ENCODE measurements at places on chromosomes 2 and 18. TPM values are rescaled to one million over a fixed set of nuclear protein-coding genes. Genes with fewer than 3 reads are reported as not detected.

CFC1 gene
- not detected for polyA plus RNA-seq

AP1S3 gene
- 2.1 TPM for polyA plus RNA-seq

SERTAD2 gene
- 17.6 TPM for polyA plus RNA-seq

IL36A gene
- polyA plus RNA-seq = not detected

MYOM1 gene
- 14.9 TPM for polyA plus RNA-seq

SPC25 gene
- polyA plus RNA-seq = 0.32 TPM

ARHGEF33 gene
- polyA plus RNA-seq = 0.99 TPM

ALK gene
- polyA plus RNA-seq = 0.29 TPM

DNA sequence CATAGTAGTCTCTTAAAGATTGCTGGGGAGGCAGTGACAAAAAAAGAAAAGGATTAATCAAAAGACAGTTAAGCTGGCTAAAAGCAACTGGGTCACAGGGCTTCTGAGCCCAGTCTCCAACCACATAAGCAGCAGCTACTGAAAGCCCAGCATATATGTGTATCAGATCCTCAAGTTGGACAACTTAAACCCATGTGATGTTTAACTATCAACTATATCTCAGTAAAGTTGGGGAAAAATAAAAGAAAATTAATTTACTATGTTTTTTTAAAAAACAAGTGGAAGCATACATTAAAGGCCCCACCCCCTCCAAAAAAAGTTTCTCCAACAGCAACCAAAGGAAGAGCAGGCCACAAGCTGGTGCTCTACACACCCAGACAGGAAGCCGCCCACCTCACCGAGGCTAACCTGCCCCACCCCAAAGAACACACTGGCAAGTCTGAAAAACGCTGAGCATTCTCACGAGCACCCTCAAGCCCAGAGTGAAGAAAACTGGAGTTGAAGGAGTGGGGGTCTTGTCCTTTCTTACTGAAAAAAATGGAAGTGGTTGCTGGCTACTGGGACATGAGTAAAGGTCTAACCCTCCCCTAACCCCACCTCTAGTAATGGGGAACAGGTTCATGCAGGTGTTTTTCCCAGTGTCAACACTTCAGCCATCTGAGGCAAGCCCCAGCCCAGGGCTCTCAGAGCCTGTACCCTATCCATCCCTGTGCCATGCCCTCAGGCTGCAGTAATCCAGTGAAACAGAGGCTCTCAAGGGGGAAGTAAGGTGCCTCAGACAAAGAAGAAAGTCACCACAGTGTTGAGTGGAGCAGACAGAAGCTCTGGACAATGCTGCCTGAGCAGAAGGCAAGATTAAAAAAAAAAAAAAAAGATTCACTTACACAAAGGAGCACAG, 106.3 kb downstream of the GYPC start:
- DNase-seq = no peak

GRCh38 chr2:51329512-51329911, 297.6 kb upstream of the NRXN1 start:
- DNase-seq = no peak

DNA sequence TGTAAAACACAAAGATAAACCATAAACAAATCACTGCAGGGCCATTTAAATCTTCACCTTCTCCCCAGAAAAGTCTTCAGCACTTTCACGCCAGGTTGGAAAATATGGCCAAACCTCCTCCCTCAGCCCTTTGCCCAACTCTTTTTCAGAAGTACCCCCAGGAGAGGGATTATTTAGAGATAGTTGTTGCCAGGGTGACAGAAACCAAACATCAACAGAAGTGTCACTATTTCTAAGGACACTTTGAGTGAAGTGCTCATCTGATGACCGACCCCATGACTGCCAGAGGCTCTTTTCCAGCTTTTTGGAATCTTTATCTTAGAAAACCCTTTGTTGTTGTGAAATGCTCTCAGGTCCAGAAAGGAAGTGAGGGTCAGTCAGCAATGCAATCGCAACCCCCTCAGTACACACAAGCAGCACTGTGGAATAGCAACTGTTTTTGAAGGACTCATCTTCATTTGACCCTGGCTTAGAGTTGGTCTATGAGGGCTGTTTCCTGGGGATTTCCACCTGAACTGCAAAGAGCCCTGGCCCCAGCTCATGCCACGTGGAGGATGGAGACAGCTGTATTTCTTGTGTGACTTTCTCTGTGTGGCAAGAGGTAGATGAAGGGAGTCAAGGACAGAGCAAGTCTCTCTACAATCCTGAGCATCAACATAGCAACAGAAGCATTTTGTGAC, 114.0 kb upstream of the STON1 start:
- no peak for DNase-seq

GRCh38 chr2:26623541-26624495, 17.3 kb downstream of the CIB4 start:
- no peak for DNase-seq

DNA sequence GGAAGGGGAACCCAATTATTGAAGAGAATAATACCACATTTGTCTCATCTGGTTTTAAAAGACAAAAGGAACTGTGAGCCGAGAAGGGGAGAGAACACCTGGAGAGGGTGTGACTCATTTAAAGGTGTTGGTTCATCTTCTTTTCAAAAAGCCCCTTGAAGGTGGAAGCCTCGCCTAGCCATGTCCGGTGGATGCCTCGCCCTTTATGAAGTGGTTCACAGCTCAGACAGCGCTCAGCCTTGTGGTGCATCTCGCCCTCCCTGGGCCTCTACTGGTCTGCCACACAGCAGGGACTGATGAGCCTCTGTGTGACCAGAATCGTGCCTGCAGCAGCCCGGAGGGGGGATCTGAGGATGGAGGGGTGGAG, 290.0 kb upstream of the CXCR4 start:
- DNase-seq = no peak

- no peak for DNase-seq
Measured at GRCh38 chr2:76678383-76679024, 843.7 kb downstream of the LRRTM4 start.

DNA sequence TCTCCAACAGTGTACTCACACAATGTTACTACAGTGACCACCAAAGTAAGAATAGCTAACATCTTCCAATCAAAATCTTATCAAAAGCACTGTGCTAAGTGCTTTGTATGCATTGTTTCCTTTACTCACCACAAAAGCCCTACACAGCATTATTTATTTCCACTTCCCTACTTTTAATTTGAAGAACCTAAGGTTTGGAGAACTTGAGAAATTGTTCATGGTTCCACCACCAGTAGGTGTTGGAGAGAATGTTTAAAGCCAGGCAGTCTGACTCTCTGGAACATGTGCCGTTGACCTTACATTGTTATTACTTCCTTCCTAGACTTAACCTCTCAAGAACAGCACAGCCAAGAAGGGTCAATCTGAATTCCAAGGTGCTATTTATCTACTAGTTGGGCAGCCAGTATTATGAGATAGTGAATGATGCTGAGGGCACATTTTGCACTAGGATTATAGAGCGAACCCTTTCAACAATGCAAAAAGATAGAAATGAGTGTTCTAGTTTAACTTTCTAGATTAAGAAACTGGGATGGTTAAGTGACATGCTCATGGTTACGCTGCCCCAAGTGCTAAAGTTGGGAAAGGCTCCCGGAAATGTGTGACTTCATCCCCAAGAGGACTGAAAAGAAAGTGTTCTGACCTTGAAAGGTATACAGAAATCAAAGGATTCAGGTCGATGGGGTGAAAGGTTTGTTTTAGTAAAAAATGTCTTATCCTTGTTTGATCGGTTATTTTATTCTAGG, 55.2 kb upstream of the FAM136A start:
- DNase-seq = no peak

DNA sequence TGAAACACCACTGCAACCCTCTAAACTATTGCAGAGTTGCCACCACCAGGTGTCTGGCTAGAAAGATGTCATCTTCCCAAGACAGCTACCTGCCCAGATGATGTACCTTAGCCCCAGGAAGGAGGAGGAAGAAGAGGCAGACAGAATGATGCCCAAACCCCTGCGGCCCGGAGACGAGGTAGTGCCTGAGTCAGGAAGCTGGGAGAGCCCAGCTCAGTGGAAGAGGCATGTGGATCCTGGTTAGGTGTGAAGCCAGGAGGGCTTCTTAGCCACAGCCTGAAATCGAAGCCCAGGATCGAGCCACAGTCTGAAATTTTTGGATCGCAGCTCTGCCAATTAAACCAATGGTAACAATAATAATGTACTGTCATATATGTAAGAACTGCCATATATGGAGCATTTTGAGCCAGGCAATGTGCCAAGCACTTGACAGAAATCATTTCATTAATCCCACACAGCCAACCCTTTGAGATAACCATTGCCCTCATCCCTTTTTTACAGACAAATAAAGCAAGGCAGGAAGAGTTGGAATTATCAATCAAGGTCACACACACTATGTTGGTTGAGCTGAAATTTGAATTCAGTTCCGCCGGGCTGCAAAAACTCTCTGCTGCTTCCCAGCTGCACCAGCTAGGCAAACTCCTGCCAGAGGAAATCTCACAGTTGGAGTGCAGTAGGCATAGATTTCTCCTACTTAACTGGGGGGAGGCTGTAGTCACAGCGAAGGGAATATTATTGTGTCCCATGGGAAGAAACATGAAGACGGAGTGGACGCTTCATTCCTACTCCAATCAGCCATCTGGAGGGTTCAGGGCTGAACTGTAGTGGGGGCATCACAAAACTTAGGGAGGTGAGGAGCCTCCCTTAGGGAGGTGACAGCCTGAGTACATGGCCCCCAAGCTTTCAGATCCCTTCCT, 19.4 kb upstream of the CYP1B1 start:
- no peak for DNase-seq

GRCh38 chr2:1181893-1182292, 231.2 kb downstream of the SNTG2 start:
- DNase-seq = no peak

- no peak for DNase-seq
Measured at GRCh38 chr2:22673529-22673928, 711.5 kb upstream of the KLHL29 start.

DNA sequence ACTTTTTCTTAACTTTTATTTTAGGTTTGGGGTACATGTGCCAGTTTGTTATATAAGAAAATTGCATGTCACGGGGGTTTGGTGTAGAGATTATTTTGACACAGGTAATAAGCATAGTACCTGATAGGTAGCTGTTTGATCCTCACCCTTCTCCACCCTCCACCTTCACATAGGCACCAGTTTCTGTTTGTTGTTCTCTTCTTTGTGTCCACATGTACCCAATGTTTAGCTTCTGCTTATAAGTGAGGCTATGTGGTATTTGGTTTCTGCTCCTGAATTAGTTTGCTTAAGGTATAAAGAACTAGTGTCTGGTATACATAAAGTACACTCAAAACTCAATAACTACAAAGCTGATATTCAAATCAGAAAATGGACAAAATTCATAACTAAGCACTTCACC, 654.6 kb upstream of the LINC00305 start:
- no peak for DNase-seq

- DNase-seq = no peak
Measured at GRCh38 chr2:172394002-172394401, 33.4 kb upstream of the ITGA6 start.

DNA sequence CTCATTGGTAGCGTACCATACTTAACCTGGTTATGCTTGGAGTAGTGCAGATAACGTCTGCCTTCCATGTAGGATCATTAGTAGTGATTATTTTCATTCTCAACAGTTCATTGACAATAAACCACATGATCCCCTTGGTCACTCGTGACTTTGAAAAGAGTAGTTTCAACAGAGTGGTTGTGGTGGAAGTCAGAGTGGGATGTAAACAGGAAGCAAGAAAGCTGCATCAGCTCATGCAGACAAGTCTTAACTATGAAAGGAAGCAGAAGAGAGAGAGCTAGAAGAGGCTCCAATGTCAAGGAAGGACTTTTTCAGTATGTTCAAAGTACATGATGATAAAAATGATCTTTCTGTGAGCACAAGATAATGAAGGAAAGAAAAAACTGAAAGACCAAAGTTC, 287.4 kb downstream of the MBD2 start:
- DNase-seq = no peak

DNA sequence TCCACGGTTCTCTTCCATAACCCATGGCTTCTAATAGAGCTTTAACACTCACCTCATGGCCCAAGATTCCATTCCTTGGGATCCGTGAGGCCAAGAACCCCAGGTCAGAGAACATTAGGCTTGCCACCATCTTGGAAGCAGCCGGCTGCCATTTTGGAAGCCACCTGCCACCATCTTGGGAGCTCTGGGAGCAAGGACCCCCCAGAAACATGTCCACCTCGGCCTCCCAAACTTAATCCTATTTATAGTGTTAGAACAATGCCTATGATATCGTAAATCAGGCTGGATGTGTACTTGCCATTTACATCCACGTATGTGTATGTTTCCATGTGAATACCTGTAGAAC, 39.9 kb upstream of the HAAO start:
- no peak for DNase-seq

DNA sequence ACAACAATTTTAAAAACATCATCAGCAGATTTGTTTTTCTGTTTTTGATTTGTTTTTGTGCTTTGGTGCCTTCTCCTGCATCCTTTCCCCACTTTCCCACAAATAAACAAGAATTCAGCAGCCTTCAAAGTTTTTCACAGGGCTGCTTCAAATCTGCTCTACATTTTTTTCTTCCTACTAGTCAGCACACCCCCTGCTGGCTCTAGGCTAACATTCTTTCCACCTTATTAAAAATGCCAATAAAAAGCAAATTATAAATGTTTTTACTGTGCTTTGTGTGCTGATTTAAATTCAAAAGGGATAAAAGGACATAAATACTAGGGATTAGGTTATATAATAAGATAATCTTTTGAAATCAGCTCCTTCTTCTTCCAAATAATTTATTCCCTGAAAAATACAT, 6.2 kb upstream of the CNTNAP5 start:
- DNase-seq = no peak

DNA sequence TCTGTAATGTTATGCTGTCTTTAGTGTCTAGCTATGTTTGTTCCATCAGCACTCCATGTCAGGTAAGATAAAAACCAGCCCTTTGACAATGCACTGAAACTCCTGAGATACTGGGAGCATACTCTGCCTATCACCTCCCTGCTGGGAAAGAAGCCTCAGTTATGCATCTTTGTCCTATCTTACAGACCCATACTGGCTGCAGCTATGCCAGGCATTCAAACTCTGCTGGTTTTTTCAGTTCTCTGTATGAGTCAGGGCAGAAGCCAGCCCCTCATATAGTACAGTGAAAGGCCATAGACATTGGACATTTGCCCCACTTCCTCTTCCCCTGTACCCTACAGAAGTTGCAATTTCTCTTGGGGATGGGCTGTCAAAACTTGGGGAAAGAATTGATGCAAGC, 181.1 kb upstream of the RGPD4 start:
- DNase-seq = no peak

DNA sequence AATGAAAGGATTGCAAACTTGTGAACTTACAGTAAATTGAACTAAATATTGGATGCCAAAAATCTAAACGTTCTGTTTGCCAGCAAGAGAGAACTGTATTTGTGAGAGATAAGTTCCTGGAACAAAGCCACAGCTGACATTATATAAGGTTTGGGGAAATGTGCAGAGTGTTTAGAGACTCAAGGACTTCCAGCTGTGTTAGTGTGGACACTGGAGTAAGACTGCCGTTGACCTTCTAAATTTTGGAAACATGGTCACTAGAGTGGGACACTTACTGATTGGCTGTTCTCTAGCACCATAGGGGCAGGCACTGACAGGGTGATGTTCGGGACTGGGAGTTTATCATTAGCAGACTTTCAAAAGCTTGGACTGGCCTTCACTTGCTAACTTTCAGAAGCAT, 40.5 kb downstream of the SCN9A start:
- peak; percentile 25 for DNase-seq

GRCh38 chr2:210842896-210843295, 286.5 kb downstream of the CPS1 start:
- DNase-seq = no peak
